Central memory CD4-positive, alpha-beta T cell (primary cell): ENCODE measurements at places on chromosomes 2 and 18.

DNA sequence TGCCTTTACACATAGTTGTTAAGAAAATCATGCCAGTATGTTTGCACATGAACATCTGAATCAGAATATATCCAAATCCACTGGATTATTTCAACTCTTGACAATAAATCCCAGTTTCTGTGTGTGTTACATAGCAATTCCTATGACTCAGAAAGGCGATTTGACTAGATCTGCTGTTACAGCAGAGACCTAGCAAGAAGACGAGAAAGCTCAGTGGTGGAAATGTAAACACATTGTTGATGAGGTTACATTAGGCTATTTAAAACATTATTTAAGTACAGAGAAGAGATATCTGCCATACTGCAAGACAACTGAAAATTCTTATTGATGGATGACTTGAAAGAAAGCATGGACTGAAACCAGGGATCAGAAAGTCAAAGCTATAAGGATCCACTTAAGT lies 73.0 kb upstream of the SMIM21 start:
- no peak for DNase-seq

- DNase-seq, result no peak
Measured at GRCh38 chr2:148614014-148614321, 30.6 kb upstream of the EPC2 start.

- no peak for DNase-seq
Measured at GRCh38 chr2:219533930-219534661, 9.5 kb downstream of the CHPF start.

DNA sequence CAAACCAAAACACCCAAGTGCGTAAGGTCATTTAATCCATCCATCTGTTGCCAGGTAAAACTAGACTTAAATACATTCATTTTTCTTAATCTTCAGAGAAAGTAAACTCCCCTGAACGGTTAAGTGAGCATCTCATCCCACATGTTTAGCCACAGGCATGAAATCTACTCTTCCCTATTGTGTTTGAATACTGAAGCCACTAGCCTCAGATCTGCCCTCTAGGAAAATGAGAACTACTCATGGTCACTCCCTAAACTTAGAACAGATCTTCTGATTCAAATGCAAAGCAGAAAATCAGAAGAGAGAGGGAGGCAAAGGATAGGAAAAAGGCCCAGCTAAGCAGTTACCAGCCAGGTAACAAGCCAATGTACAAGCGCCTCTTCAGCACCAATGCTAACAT lies 7.1 kb downstream of the TMEM247 start:
- no peak for DNase-seq

DNA sequence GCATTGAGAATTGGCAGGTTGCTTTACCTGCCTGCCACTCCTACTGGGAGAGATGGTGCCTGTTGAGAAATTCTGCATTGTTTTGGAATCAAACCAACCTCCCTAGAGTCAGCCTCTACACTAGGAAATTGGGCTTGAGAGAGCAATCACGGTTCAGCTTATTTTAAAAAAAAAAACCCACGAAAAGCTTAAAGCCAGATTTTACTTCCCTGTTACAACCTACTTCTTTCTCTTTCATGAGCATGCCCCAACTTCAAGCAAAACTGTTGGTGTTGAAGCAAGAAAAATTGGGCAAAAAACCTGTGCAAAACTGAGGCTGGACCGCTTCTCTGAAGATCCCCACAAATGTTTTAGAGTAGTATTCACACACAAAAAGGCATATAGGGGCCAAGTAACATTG lies 134.6 kb upstream of the ZEB2 start:
- DNase-seq, result no peak

GRCh38 chr2:207896525-207897285 lies 127.0 kb upstream of the FZD5 start:
- no peak for DNase-seq

- no peak for DNase-seq
Measured at GRCh38 chr2:159185401-159186130, 100.9 kb downstream of the WDSUB1 start.
